Stimulated activated CD4-positive, alpha-beta T cell treated with anti-CD3 and anti-CD28 coated beads, Interleukin-1b, Interleukin-23, amount 100 ng/mL, for 1 hour (primary cell): ENCODE measurements at places on chromosomes 11 and 22.
A peak's percentile ranks its signal among the peaks of the same experiment; 100 is the strongest.

- no peak for DNase-seq
Measured at GRCh38 chr11:31045335-31045734, 324.2 kb downstream of the DCDC1 start.

GRCh38 chr11:74839446-74839845, 90.8 kb downstream of the RNF169 start:
- DNase-seq: no peak

DNA sequence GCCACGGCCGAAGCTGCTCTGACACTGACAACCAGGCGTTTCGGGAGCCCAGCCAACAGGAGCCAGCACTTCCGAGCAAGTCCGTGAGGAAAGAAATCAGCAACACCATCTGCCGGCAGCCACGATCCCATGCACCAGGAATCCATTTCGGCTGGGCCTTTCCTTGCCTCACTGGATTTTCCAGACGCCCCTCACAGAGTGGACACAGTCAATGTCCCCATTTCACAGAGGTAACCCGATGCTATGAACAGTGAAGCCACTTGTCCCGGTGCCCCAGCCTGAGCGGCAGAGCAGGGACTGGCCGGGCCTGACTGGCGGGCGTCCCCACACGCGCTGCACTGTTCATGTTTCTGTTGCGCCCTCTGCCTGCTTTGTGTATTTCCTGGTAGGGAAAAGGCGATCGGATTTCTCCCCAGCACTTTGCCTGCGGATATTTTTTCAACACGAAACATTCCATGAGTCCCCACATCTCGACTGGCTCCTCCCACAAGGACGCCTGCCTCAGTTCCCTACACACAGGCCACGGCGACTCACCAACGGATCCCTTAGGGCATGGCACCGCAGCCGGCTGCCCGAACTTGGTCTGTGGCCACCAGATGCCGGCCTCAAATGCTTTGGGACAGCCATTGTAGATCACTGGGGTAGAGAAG, 55.3 kb downstream of the TRMU start:
- DNase-seq: no peak

- no peak for DNase-seq
Measured at GRCh38 chr22:25875461-25875860, 133.5 kb downstream of the MYO18B start.

GRCh38 chr11:110857892-110858546, 145.8 kb upstream of the ARHGAP20 start:
- no peak for DNase-seq

DNA sequence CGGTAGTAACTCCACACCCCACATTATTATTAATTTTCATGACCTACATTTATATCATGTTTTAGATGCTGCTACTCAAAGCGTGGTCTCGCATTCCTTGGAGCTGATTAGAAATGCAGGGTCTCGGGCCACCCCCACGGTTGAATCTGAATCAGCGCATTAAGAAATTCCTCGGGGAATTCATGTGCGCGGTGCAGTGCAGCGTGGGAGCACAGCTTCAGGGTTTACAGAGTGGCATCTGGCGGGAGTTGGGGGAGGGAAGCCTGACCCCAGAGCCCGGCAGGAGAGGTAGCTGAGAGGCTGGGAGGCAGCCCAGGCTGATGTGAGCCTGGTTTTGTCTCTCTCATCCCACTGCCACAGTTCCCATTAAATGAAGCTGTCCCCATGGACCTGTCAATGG, 48.1 kb upstream of the DAGLA start:
- DNase-seq: no peak

DNA sequence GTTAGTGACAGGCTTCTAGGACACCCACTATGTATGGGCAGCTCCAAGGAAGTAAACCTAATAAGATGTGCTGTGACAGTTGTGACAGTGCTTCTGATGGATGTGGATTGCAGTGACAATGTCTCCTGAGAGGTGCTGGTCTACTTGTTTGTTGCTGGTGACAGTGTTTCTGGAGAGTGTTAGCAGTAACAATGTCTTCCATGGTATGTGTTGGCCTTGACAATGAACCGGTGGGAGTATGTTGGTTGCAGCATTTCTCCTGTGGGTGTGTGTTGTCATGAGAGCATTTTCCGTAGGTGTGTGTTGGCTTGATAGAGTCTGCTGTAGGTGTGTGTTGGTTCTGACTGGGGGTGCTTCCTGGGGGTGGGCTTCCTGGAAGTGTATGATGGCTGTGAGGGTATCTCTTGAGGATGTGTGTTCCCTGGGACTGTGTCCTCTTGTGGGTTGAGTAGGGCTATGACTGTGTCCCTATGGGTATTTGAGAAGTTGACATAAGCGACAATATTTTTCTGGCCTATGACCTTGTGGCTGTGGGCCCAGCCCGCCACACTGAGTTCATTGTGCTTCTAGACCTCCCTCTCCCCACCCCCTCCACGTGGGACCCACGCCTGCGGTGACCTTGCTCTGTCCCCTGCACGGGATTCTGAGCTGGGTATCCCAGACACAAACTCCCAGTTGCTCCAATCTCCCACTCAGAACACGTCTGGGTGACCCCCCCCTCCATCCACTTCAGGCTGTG, 1.2 kb downstream of the DCHS1 start:
- no peak for DNase-seq

GRCh38 chr11:76626921-76627401, 43.6 kb downstream of the LRRC32 start:
- no peak for DNase-seq

- peak; percentile 11 for DNase-seq
Measured at GRCh38 chr11:102047305-102047924, at the start of gene CFAP300. Gene CFAP300, plus strand, starts transcription at chr11:102047437. Its CDS starts 34 bp downstream, at chr11:102047471.

DNA sequence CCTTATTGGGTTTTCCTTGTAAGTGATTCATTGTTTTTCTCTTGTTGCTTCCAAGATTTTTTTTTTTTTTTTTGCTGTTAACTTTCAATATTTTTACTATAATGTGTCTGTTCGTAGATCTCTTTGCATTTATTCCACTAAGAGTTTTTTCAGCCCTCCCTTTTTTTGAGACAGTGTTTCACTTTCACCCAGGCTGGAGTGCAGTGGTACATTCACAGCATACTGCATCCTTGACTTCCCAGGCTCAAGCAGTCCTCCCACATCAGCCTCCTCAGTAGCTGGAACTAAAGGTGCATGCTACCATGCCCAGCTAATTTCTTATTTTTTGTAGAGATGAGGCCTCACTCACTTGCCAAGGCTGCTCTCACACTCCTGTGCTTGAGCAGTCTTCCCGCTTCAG, 1282.0 kb upstream of the CNTN5 start:
- no peak for DNase-seq

DNA sequence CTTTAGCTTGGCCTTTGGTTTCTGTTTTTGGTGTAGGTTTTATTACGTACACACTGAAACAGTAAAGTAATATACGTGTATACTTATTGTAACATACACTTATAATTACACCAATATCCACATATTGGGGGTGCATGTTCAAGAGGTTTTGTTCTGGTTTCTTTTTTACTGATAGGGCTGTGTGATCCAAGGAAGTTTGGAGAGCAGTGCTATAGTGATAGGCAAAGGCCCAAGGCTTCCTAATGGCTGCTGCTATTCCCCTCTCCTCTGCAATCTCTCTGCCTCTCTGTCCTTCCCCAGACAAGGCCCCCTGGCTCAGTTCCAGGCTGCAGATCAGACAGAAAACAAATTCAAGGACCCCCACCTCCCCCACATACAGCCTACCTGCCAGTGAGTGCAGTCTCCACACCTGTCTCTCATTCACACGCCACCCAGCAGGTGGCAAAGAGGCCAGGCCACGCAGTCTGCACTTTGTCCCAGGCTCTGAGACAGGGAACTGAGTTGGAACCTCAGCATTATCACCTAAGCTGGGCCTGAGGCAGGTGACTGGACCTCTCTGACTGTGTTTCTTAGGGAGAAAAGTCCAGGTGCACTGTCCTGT, 15.1 kb downstream of the TMEM184B start:
- DNase-seq: no peak

DNA sequence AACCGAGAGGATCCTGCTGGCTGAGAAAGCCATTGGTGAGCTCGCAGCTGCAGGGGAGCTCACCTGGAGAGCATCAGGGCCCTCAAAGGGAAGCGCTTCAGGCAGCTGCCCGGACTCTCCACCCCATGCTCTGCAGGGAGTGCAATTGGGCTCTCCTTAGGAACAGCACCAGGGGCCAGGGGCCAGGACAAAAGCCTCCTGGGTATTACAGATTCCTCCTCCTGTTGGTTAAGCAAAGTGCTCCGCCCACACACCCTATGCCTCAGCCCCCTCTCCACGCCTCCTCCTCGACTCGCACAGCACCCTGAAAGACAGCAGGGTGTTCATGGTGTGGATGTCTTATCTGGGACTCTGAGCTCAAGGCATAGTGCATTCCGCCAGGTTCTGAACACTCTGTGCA, 139.9 kb downstream of the SHANK2 start:
- DNase-seq: no peak

DNA sequence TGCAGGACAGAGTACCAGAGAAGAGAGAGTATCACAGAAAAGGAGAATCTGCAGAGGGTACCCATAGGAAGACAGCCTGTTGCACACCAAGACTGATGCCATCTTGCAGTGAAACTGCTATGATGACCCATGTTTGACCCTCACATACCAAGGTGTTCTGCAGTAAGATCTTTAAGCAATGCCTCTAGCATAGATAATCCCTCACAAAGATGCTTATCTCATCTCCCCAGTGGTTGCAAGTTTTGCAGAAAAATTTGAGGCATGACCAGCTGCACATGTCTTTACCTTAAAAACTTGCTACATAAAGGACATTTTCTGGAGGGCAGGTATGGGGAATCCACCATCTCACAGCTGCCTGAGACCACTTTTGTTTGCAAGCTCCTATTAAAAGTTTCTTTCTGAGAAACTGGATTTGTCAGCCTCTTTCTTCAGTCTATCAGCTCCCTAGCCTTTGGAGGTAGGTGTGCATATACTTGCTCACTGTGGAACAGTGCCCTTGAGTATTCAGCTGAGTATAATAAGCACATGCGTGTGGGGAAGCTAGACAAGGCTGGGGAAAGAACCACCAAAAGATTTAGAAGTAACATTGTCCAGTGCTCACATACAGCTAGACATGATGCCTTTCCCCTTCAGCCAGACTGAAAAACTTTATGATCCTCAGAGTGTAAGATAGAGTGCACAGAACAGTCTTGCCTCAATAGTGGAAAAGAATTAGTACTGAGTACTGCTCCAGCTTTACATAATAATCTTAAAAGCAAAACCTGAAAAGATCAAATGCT, 100.3 kb upstream of the TEAD1 start:
- DNase-seq: no peak

GRCh38 chr22:37752189-37753087, 55.3 kb upstream of the GCAT start:
- no peak for DNase-seq

DNA sequence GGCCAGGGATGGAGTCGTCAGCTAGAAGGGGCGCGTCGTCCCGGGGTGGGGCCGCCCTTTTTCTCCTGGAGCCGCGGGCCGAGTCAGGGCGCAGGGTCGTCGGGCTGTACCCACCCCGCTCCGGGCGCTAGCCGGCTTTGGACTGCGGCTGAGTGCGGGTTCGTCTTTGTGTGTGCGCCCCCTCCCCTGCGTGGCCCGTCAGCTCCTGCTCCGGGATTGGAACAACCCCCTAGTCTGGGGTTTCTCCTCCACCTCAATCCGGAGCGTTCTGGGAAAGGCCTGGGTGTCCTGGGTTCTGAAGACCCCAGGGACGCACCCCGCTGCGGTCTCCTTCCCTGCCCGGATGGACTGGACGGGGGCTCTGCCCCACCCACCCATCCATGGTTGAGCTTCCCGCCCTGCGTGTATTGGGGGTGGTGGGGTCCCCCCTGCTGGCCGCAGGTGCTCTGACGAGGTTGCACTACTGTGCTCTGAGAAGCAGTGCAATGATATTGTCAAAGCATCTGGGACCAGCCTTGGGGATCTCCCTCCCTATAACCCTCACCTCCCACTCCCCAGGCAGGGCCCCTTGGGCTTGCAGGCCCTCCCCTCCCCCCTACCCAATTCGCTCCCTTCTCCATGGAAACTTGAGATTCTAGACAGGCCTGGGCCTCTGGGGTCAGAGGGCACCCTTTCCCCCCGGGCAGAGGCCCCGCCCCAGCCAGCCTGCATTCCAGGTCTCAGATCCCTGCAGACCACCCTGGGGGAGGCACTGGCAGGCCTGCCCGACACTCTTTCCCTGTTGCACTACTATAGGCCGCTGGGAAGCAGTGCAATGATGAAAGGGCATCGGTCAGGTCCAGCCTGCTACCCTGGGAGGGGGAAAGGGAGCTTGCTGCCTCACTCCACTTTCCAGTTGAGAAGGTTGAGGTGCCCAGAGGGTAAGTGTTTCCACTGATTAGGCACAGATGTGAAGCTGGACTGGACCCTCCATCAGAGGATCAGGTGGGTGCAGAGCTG, 10.7 kb downstream of the SDF2L1 start:
- DNase-seq: no peak

GRCh38 chr22:45972091-45972888, 4.7 kb downstream of the WNT7B start:
- DNase-seq: no peak

GRCh38 chr11:46947399-46948077, 11.0 kb downstream of the CSTPP1 start:
- DNase-seq: no peak
